ENCODE measurements at places on chromosomes 12 and 14.
A peak's percentile ranks its signal among the peaks of the same experiment; 100 is the strongest.

- no peak for DNase-seq
Measured at GRCh38 chr14:76510181-76510580, 134.2 kb downstream of the ESRRB start.

DNA sequence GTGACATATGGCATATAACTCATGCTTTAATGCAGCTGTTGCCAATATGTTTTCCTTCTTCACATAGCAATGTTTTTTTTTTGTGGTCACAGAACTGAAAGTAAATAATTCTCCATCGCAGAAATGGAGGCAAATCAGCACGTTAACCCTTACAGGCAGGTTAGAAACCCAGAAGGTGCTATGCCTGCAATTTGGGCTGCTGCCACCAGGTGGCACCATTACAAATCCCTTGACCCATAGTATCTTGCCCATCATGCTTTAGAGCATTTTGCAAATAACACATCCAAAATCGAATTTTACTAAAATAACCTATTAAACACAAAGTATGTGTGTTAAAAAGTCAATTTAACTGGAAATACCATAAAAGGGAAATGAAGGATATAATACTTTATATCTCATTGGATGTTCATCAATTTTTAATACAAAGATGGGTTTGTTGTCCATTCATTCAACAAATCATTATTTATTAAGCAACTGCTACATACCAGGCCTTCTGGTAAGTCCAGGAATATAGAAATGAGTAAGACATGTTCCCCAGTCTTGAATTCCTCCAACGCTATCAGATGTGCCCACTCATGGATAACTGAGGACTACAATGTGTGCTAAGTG is 340.1 kb downstream of the GLT1D1 start:
- no peak for DNase-seq

DNA sequence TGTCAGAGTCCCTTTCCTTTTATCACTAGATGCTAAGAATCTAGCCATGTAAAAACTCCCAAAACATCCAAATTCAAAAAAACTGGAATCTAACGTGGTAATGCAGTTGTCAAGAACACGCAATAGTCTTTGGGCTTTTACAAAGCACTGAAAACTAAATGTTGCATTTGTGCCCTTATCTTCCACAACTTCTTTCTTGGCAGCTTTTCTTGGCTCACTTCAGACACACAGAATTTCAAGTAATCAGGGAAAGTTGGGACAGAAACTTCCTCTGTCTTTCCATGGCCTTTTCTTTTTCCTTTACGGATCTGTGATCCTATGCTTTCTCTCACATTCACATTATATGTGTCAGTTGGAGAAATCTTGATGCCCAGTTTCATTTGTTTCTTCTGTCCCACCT is 136.0 kb downstream of the CRADD start:
- DNase-seq: no peak

GRCh38 chr14:100446572-100446971 is 123.4 kb downstream of the SLC25A47 start:
- DNase-seq: no peak

GRCh38 chr12:9032202-9032964 is 43.0 kb downstream of the KLRG1 start:
- no peak for DNase-seq

DNA sequence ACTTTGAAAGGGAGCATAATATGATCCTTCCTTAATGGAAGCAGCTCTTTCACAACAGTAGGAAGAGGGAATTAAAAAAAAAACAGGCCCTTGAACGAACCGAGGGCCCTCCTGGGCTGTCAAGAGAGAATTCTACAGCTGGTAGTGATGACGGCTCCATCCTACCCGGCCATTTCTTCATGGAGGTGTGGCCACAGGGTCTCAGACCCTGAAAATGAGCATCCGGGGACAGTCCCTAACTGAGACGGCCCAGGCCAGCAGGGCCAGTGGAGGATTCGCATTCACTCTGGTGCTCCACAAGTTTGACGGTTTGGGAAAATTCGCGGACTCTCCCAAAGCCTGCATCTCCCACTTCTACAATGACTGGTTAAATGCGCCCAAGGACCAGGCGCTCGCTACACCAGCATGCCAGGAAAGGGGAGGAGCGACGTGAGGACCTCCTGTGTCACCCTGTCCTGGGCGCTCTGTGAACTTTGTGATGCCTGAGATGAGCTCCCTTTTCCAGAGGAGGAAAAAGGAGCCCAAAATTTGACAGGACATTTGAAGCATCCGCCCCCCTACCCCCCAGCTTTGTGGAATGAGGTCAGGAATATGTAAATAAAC is 66.8 kb downstream of the BCL11B start:
- no peak for DNase-seq

GRCh38 chr14:85895603-85896002 is 365.7 kb downstream of the FLRT2 start:
- DNase-seq: no peak

GRCh38 chr14:95547626-95548327 is 12.9 kb downstream of the GLRX5 start:
- DNase-seq: no peak

GRCh38 chr12:48862760-48863159 is 2.9 kb downstream of the RND1 start:
- DNase-seq: no peak

GRCh38 chr12:96263449-96263902 is 69.3 kb downstream of the ELK3 start:
- DNase-seq: no peak

- no peak for DNase-seq
Measured at GRCh38 chr12:53616950-53617349, 9.2 kb downstream of the ATF7 start.

- no peak for DNase-seq
Measured at GRCh38 chr14:70886421-70887206, 20.6 kb upstream of the PCNX1 start.

DNA sequence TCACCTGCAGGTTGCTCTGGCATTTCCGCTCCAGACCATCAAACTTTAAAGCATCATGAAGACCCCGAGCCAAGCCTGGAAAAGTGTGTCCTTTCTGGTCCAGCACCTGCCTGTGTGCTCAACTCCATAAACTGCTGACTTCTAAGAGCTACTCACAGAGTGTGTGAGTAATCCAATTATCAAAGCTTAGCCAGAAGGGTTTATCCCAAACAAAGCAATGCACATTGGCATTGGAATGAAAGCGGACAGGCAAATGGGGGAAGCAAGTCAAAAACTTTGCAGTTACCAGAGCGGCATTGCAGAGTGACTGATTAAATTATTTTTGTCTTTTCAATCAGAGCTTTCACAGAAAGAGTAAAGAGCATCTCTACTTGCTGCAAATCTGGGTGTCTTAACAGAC is 1262.4 kb upstream of the SEL1L start:
- no peak for DNase-seq

DNA sequence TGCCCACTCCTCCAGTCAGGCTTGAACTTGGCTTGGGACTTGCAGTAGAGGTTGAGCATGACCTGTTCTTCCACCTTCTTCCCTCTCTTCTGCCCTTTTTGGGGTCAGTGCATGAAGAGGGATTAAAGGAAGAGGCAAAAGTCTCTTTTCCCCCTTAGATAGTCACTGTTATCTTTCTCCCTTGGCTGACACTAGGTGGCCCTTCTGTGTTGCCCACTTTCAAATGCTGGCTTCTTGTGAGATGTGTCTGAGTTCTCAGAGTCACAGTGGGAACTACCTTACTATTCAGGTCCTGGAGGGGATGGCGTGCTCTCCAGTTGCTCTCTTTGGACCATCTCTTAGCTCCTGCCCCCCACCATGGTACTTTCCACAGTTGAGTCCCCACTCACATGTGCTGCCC is 73.6 kb downstream of the GPR65 start:
- no peak for DNase-seq

GRCh38 chr12:65828711-65829339 is 4.5 kb downstream of the HMGA2 start:
- no peak for DNase-seq

GRCh38 chr14:68950111-68950510 is 29.0 kb downstream of the ACTN1 start:
- DNase-seq: no peak

DNA sequence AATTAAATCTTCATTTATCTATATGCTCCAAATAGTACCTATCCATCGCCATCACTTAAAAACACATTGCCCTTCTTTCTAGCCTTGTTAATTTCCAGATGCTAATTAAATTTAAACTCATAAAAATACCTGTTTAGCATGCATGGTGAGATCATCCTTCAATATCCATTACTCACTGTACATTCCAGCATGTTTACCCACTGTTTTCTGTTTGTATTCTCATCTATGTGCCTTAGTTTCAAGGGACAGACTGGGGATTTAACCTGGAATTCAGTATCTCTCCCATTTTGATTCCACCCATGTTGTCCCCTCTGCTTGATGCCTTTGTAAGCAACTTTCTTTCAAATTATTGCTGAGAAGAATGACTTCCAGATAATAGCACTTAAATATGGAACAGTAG is 208.0 kb downstream of the SPTSSA start:
- no peak for DNase-seq

DNA sequence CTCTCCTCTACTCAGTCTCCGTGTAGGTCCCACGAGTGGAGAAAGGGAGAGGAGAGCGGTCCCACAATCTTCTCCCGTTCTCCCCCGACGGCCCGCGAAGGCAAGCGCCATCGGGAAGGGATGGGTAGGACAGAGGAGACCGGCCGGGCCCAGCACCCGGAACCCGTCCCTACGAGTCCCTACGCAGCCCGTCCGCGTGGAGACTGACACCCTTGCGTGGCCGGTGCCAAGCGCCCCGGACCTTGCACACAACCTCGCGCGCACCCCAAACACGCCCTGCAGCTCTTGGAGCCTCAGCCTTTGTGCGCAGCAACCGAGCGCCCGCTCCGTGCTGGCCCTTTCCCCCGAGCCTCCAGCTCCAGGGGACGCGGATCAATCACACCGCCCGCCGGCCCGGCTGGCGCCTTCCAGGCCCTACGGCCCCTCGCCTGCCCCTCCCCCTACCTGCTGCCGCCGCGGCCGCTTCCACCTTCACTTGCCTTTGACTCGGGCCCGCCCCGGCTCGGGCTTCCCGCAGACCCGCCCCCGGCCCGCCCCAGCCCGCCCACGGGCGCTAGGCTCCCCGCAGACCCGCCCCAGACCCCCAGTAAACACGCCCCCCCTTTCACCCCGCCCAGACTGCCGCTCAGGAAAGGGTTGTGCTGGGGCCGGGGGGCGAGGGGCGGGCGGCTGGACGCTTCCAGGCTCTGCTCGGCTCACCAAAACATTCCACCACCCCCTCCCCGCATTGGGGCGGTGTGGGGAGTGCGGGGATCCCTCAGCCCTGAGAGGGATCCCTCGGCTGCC is at the start of gene NDRG2:
TSS of gene NDRG2 (minus strand) at position 477 of the 786 bp plus-strand sequence. CDS start 1,746 bp downstream, outside the sequence.
- DNase-seq: peak; percentile 70

DNA sequence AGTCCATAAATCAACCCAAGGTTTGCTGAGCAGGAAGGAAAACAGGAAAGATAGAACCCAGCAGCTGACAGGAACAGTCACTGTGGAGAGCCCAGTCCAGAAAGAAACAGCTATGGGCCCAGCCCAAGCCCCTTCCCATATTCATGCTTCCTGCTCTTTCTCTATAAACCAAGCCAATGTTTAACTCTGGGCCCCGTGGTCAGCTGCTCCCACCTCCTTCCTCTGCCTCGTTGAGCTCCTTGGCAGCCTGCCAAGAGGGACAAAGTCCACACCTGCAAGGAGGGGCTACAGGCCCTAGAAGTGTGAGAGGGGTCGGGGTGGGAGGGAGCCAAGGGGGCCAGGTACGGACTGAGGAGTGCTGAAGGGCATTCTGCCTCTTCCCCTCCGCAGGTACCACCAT is 10.0 kb downstream of the SLC6A13 start:
- no peak for DNase-seq

GRCh38 chr14:26163761-26164160 is 434.1 kb downstream of the NOVA1 start:
- no peak for DNase-seq

DNA sequence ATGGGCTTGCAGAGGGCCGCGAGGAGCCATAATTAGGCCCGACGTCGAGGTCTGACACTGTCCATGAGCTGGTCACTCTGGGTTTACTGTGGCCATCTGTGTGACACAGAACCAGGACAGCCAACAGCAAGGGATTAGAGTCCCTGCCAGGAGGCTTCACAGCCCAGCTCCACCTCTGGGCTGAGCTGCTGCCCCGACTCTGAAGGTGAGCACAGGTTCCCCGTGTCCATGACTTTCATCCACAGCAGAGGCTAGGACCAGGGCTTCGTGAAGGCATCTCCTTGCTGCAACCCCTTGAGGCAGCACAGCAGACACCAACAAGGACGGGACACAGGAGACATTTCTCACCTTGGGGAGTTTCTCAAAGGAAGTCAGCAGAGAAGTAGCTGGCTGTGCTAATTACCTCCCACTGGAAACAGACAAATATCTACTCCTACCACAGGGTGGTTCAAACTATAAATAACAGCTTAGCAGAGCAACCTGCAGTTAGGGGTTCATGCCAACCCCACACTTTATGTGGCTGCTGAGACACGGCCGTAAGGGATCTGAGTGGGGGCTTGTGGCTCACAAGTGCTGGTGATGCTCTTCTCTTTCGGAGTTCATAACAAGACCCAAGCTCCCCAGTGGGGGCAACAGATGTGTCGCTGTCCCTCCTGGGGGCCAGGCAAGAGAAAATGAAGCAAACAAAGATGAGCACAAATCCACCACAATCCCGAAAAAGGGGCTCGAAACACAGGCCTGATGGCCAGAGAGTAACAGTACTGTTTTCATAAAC is 29.2 kb downstream of the ZFYVE21 start:
- DNase-seq: no peak

DNA sequence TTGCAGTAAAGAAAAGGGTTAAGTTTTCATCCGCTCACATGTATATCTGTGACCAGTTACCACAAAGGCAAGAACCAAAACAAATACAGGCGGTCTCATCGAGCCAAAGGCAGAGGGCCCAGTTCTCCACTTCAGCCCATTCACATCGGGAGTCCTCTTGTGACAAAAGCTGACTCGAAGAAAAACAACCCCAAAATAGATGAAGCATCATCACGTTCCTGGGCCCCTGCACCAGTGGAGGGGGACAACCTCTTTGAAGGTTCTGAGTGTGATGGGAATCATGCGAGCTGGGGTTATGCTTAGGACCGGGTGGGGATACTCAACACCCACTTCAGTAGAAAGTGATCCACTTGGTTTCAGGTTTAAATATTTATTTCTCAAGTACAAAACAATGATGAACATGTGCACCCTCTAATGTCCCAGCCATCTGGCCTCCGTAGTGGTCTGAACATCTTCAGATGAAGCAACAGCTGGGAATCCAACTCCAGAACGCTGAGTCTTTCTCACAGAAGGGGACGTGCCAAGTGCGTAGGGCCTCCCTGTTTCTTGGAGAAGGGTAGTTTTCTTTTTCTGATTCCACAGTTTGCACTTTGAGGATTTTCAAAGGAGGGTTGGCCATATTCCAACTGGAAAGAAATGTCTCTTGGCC is 8.4 kb downstream of the GSC start:
- no peak for DNase-seq

GRCh38 chr12:92719674-92720073 is 16.9 kb downstream of the PLEKHG7 start:
- no peak for DNase-seq

DNA sequence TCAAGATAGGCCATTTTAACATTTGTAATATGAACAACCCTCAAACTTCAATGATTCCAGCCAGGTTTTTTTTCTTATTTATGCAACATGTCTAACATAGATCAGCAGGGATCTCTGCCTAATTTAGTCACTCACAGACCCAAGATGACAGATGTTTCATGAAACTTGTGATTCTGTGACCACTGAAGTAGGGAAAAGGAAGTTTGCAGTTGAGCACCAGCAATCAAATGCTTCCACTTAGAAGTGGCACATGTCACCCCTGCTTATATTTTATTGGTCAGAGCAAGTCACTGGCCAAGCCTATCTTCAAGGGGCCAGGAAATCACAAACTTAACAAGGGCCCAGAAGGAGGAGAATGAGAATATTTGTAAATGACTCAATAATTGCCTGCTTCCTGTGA is 150.6 kb downstream of the BCAT1 start:
- DNase-seq: no peak

GRCh38 chr12:110501399-110501751 is 536 bp downstream of the VPS29 start:
- DNase-seq: peak; percentile 17

GRCh38 chr12:57280211-57281062 is 29.4 kb upstream of the STAC3 start:
- peak; percentile 66 for DNase-seq

All from stimulated activated CD4-positive, alpha-beta T cell treated with anti-CD3 and anti-CD28 coated beads, Interleukin-4, amount 100 ng/mL, for 1 hour (primary cell).